ENCODE measurements at places on chromosomes 12 and 14. TPM values are rescaled to one million over a fixed set of nuclear protein-coding genes. Genes with fewer than 3 reads are reported as not detected.

DNA sequence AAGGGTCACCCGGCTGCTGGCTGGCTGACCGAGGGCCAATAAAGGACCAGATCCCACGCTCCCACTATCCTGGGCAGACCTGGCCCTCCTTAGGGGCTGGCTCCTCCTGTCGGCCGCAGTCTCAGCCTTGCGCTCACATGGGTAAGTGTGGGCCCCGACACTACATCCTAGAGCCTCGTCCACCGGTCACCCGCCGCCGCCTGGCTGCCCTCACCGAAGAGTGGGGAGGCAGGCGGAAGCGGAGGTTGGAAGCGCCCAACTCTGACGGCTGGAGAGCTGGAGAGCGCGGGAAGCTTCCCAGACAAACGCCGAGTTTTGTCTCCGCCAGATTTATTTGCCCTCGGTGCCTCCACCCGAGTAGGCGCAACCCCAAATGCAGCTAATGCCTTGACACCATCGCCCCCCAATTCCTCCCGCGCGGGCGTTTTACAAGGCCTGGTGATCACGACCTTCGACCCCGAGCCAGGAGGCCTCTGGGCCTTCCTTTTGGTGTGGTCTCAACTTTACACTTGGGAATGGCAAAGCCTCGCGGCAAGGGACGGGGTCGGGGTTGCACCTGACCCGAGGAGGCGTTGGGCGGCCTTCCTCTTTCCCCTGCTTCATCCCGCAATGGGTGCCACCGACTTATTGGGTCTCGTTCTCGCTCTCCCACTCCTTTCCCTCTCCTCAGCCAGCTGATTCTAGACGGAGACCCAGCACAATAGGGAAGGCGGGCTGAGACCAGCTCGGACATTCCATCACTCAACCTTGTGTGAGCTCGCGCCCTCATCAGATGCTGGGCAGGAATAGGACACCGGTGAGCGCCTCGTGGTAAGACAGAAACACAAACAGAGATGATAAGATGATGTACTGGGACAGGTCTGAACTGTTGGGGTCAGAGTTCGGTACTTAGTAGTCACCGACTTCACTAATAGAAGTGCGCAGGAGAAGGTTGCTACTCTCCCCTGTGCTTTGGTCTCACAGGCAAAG is 78.3 kb upstream of the ANO4 start:
- H3K4me3 ChIP-seq, result no peak overlapping the region
- H3K4me1 ChIP-seq, result no peaks in the 10 kb centered on the region
- no peaks in the 10 kb centered on the region for H3K36me3 ChIP-seq
- DNase-seq, result no peak
- H3K27ac ChIP-seq, result no peak overlapping the region

Gene PLEKHD1
- total RNA-seq, result 0.09 TPM

GRCh38 chr14:97033556-97034081 is 236.4 kb downstream of the VRK1 start:
- H3K27me3 ChIP-seq, result peaks cover 76% of the 10 kb centered on the region
- DNase-seq, result no peak
- H3K36me3 ChIP-seq, result no peaks in the 10 kb centered on the region
- no peaks in the 10 kb centered on the region for H3K4me1 ChIP-seq

Gene STON2
- total RNA-seq, result 6.1 TPM

Gene RNASE8
- not detected for total RNA-seq

Gene CLECL1
- total RNA-seq, result 4.0 TPM

Gene LIN7A
- total RNA-seq, result 0.76 TPM

DNA sequence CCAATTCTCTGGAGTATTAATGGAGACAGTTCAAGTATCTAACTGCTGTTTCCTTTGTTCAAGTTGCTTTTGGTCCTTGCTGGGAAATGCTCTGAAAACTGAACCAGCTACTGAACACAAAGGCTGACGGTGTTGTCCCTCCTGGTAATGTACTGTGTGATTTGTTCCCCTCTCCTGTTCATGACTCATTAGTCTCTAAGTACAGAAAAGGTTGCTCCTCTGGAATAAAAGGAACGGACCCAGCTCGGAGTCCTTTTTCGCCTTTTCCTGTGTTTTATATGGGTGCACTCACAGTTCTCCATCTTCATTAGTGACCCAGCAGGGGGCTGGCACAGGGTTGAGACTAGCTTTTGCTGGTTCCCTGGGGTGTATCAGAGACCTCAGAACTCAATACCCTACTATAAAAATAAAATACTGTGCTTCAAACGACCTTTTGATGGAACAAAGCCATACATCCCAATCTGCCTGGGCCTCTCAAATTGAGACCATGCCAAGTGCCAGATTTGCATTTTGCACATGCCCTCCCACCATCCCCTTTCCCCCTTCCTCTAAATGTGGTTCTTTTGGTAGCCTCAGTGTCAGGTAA is 269.7 kb downstream of the RAD51B start:
- H3K4me1 ChIP-seq, result peaks cover 4% of the 10 kb centered on the region
- H3K4me3 ChIP-seq, result no peak overlapping the region
- peak overlapping the region; percentile 70 for H3K27ac ChIP-seq
- no peaks in the 10 kb centered on the region for H3K36me3 ChIP-seq
- no peak for DNase-seq

GRCh38 chr12:29224572-29224971 is 75.5 kb downstream of the FAR2 start:
- no peaks in the 10 kb centered on the region for H3K4me1 ChIP-seq
- H3K36me3 ChIP-seq, result no peaks in the 10 kb centered on the region
- no peak for DNase-seq
- no peak overlapping the region for H3K4me3 ChIP-seq

DNA sequence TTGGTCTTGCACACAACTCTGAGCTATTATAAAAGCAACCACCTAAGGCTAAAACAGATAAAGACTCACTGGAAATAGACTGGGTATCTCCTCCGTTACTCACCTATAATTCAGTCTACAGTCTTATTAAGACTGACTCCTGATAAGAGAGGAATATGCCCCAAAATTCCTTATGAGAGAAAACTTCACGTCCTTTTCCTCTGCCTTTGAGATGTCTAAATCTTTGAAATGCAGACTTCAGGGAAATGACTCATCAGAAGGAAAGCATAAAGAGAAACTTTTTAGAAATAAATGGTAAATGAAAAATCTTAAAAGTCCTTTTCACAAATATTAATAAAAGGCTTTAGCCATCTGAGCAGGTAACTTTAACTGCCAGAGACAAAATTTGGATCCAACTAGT is 187.5 kb upstream of the RTL1 start:
- no peak overlapping the region for H3K4me3 ChIP-seq
- H3K36me3 ChIP-seq, result no peaks in the 10 kb centered on the region
- no peaks in the 10 kb centered on the region for H3K27me3 ChIP-seq
- no peaks in the 10 kb centered on the region for H3K4me1 ChIP-seq

- H3K27ac ChIP-seq, result no peak overlapping the region
- no peak for DNase-seq
- H3K4me1 ChIP-seq, result no peaks in the 10 kb centered on the region
- H3K36me3 ChIP-seq, result no peaks in the 10 kb centered on the region
- no peak overlapping the region for H3K4me3 ChIP-seq
- no peaks in the 10 kb centered on the region for H3K27me3 ChIP-seq
Observed at GRCh38 chr14:67010602-67011001, 178.6 kb upstream of the GARIN2 start.

GRCh38 chr14:93331728-93332396 is 974 bp downstream of the BTBD7 start:
- peak overlapping the region; percentile 52 for H3K27ac ChIP-seq
- no peak for DNase-seq
- peaks cover 13% of the 10 kb centered on the region for H3K4me1 ChIP-seq
- H3K36me3 ChIP-seq, result no peaks in the 10 kb centered on the region

DNA sequence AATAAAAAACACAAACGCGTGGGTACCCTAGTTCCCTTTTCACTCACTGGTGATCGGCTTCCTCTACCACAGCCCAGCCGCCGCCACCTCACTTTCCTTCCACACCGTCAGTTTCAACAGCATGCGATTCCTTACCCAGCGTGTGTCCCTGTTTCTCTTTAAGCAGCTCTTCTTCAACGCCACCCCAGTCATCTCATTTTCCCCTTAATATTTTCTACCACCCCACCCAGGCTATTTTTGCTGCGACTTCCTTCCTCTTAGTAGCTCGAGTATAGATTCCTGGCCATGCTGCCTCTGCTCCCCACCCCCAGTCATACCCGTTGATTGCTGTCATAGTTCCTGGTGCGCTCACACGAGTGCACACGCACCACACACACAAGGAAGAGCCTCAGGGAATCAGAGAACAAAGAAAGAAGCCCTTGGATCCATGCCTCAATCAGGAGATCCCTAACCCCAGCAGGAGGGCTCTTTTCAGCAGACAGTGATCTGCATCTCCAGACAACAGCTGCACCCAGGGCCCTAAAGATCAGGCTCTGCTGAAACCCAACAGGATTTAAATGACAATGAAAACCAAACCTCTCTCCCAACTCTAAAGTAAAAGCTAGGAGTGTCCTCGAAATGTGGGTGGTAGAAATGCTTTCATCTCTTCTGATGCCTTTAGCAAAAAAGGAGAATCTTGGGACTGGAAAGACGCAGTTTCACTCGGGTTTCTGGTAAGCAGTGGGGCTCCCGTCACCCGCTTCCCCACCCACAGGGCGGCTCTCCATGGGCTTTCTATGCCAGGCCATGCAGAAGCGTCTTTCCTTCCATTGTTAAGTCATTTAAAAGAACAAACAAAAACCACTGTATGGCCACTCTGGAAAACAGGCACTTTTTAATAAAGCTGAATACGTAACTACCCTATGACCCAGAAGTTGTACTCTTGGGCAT is 23.8 kb downstream of the VPS37B start:
- H3K27me3 ChIP-seq, result no peaks in the 10 kb centered on the region
- DNase-seq, result no peak
- peak overlapping the region; percentile 55 for H3K27ac ChIP-seq
- peaks cover 42% of the 10 kb centered on the region for H3K36me3 ChIP-seq
- peak overlapping the region; percentile 16 for H3K4me3 ChIP-seq

Gene SOAT2
- 0.61 TPM for total RNA-seq

DNA sequence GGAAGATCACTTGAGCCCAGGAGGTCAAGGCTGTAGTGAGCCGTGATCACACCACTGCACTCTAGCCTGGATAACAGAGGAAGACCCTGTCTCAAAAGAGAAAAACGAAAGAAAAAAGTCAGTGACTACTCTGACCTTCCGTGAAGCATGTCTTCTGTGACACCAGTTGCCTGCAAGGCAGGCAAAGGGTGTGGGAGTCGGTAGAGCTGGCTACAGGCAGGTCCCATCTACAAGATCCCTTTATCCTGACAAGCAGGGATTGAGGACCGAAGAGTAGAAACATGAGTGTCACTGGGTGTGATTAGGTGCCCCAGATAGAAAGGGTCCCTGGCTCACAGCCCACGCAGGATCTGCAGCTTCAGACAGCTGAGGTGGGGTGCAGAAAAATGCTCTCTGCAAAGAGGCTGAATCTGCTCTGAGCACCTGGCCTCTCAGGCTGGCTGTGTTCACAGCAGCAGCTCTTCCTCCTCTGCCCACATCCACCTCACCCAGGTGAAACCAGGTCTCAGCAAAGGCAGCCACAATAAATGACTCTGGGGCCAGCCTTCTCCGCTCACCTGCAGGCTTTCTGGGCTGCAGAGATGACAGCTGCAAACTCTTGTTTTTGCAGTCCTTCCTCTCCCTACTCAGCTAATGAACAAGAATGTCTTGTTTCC is 28.6 kb upstream of the HSP90B1 start:
- H3K4me1 ChIP-seq, result peaks cover 35% of the 10 kb centered on the region
- no peaks in the 10 kb centered on the region for H3K36me3 ChIP-seq
- H3K27me3 ChIP-seq, result no peaks in the 10 kb centered on the region
- no peak overlapping the region for H3K4me3 ChIP-seq
- DNase-seq, result peak; percentile 71

DNA sequence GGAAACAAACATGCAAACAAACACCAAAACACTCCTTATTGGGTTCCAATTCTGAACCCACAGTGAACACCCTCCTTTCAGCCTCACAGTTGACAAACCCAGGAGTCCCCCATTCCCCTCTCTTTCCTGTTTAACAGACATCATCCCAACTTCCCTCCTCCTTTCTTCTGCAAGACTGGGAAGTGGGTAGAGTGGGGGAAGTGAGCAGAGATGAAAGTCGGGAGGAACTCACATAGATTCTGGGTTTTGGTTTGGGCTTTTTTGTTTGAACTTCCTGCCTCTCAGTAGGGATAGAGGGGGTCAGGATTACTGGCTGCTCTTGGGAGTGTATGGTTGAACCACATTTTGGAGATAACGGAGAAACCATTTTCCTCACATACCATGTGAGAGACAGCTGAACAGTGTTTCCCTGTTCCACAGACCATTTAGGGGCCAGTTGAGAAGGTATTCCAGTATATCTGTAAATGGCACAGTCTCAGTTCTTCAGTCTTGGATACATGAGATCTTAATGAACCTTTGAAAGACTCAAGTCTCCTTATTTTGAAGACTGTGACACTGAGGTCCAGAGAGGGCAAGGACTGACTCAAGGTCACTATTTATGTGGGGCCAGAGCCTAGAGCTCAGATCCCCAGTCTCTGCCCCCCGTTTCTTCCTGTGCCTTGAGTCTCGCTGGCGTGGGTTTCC is 3.9 kb upstream of the GPR84 start:
- H3K4me1 ChIP-seq, result peaks cover 4% of the 10 kb centered on the region
- peaks cover 2% of the 10 kb centered on the region for H3K36me3 ChIP-seq
- H3K4me3 ChIP-seq, result peak overlapping the region; percentile 27
- DNase-seq, result no peak

GRCh38 chr12:48151103-48151771 is 6.1 kb downstream of the ASB8 start:
- no peak overlapping the region for H3K27ac ChIP-seq
- no peak for DNase-seq
- H3K4me1 ChIP-seq, result peaks cover 3% of the 10 kb centered on the region
- no peak overlapping the region for H3K4me3 ChIP-seq

DNA sequence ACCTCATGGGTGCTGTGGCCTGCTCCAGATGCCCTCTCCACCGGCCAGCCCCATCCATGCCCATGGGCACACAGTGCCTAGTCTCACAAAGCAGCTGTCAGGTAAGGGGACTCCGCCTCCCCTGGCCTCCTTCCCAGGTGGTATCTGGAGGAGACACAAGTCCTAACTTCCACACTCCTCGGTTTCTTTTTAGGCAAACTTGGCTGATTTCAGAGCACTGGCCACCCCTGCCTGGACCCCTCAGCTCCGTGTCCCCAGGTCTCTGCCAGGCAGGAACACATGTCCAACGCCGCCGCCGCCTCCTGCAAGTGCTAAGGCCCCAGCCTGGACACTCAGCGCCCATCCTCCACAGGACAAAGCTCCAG is 324.1 kb upstream of the DIO3 start:
- no peak overlapping the region for H3K4me3 ChIP-seq
- no peak overlapping the region for H3K27ac ChIP-seq
- no peaks in the 10 kb centered on the region for H3K4me1 ChIP-seq
- H3K27me3 ChIP-seq, result no peaks in the 10 kb centered on the region

Gene KLRC2
- 10.8 TPM for total RNA-seq

Gene PRB2
- total RNA-seq, result 0.05 TPM

Gene TXNDC16
- 10.2 TPM for total RNA-seq

Gene DIO2
- total RNA-seq, result 0.09 TPM

DNA sequence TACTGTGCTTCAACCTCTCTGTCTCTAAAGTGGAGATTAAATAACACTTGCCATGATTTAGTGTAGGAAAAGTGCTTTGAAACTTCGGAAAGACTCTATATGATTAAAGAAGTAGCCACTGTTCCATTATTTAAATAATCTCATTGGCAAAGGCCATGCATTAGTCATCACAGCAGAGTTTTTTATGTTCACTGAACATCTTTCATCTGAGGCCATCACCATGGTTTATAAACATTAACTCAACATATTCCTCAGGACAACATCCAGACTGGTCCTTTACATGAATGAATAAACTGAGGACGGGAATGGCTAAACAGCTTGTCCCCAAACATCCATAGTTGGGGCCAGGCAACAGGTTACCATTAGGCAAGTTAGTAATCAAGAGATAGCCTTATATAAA is 124.6 kb upstream of the FRMD6 start:
- H3K27me3 ChIP-seq, result peaks cover 4% of the 10 kb centered on the region
- no peak overlapping the region for H3K27ac ChIP-seq
- DNase-seq, result no peak
